ENCODE measurements at places on chromosomes 11 and 22. TPM values are rescaled to one million over a fixed set of nuclear protein-coding genes. Genes with fewer than 3 reads are reported as not detected.

DNA sequence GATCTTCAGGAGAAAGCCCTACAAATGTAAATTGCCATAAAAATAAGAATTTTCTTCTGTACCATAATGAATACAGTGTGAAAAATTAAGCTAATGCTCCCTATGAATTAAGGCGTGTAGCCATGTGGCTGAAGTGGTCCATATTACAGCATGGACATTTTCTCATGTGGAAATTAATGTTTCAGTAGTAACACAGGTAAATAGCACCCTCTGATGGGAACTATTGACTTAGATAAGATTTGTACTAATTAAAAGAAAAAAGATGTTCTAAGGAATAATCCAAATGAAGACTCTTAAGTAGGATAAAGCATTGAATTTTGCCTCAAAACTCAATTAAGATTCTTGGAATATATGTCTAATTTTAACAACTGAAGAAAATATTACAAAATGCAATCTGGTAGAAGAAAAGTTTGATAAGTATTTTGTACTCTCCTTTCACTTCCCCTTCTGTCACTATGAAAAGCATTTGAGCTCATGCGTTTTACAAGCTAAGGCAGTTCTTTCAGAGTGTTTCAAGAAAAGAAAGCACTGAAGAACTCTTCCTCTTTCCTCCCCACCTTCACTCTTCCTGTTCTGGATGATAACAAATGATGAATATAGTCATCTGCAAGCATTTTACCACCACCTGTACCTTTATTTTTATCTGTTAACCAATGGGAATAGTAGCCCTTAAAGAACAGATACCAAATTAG is 9.9 kb upstream of the OR8D2 start:
- H3K27me3 ChIP-seq, result no peaks in the 10 kb centered on the region
- peak; percentile 2 for DNase-seq
- no peaks in the 10 kb centered on the region for H3K36me3 ChIP-seq

GRCh38 chr11:130891326-130891725 is 25.0 kb downstream of the SNX19 start:
- no peaks in the 10 kb centered on the region for H3K27me3 ChIP-seq
- DNase-seq, result no peak
- H3K36me3 ChIP-seq, result no peaks in the 10 kb centered on the region
- peaks cover 11% of the 10 kb centered on the region for H3K4me1 ChIP-seq
- no peak overlapping the region for H3K27ac ChIP-seq
- no peak overlapping the region for H3K4me3 ChIP-seq

CHRM4 gene
- 0.14 TPM for polyA plus RNA-seq

DNA sequence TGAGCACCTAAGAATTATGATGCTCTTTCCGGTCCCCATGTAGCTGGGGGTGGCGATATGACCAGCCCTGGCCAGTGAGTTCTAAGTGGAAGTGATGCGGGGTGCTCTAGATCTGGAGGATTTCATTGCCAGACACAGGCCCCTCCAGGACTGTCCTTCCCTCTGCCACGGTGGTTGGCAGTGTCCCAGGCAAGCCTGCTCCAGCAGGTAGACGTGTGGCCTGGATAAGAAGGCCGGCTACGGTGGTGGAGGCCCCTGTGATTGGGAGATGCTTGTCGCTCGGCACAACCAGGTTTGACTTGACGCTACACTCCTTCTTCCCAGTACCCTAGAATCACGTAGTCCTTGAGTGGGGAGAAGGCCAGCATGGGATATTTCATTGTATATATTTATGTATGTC is 9.1 kb upstream of the ARHGAP8 start:
- peaks cover 25% of the 10 kb centered on the region for H3K27me3 ChIP-seq
- H3K36me3 ChIP-seq, result no peaks in the 10 kb centered on the region
- H3K27ac ChIP-seq, result no peak overlapping the region
- H3K4me3 ChIP-seq, result no peak overlapping the region
- DNase-seq, result no peak
- peaks cover 5% of the 10 kb centered on the region for H3K4me1 ChIP-seq

GRCh38 chr11:61065955-61066638 is 36.2 kb upstream of the CD5 start:
- no peaks in the 10 kb centered on the region for H3K4me1 ChIP-seq
- no peaks in the 10 kb centered on the region for H3K36me3 ChIP-seq
- DNase-seq, result no peak
- H3K27ac ChIP-seq, result no peak overlapping the region

GRCh38 chr11:61338783-61339489 is 5.9 kb downstream of the TKFC start:
- H3K4me3 ChIP-seq, result no peak overlapping the region
- H3K27ac ChIP-seq, result no peak overlapping the region
- DNase-seq, result no peak
- H3K27me3 ChIP-seq, result no peaks in the 10 kb centered on the region

DNA sequence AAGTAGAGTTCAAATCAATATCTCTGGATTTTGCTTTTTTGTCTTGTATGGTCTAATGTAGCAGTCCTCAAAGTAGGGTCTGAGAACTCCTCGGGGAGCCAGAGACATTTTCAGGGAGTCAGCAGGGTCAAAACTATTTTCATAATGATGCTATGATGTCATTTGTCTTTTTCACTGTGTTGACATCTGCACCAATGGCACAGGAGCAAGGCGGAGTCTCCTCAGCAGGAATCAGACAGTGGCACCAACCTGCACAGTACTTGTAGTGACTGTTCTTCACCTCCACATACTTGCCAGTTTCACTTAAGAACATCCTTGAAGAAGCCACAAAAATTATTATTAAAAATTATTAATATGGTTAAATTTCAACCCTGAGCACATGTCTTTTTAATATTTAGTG is 14.9 kb upstream of the FXYD6 start:
- H3K4me1 ChIP-seq, result no peaks in the 10 kb centered on the region
- DNase-seq, result no peak
- H3K27me3 ChIP-seq, result peaks cover 6% of the 10 kb centered on the region
- no peak overlapping the region for H3K27ac ChIP-seq
